ENCODE measurements at places on chromosomes 3 and 15. TPM values are rescaled to one million over a fixed set of nuclear protein-coding genes. Genes with fewer than 3 reads are reported as not detected.

The GRAMD1C gene
- not detected for total RNA-seq

- DNase-seq: no peak
Measured at GRCh38 chr3:194203482-194204041, 67.6 kb downstream of the HES1 start.

DNA sequence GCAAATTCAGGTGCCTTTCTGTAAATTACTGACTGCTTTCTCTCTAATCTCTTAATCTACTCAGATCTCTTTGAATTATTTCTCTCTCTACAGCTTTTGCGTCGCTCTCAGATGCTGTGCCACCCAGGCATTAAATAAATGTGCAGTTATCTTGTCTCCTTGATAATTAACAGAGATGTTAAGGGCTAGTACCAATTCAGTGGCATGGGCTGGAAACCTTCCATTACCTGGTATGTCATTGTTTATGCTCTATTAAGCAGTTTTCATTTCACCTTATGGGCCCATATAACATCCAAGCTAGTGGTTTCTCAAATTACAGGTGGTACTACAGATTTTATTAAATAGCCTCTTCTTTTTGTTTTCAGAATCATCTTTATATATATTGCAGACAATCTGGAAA, 66.0 kb downstream of the PEX5L start:
- no peak for DNase-seq

GRCh38 chr3:52535411-52536111, 844 bp upstream of the UQCC5 start:
- no peak for DNase-seq

The LEKR1 gene
- total RNA-seq: 0.20 TPM

- no peak for DNase-seq
Measured at GRCh38 chr3:32326795-32327194, 64.9 kb upstream of the CMTM7 start.

DNA sequence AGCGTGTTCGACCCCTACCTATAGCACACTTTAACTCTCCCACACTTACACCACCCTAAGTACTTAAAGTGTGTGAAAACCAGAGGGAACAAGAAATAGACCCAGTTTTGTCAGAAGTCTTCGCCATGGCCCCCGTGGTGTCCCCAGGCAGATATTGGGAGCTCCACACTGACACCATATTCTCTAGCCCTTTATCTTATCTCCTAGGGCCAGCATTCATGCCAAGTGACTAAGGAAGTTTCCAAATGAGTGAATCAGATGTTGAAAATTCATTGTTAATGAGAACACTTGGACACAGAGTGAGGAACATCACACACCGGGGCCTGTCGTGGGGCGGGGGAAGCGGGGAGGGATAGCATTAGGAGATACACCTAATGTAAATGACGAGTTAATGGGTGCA, 31.8 kb downstream of the P3H2 start:
- DNase-seq: no peak

The HDAC11 gene
- 13.0 TPM for total RNA-seq

The C3orf80 gene
- total RNA-seq: not detected

GRCh38 chr3:150495563-150496168, 50.6 kb downstream of the SERP1 start:
- DNase-seq: no peak

GRCh38 chr15:57596978-57597377, 5.3 kb downstream of the MYZAP start:
- no peak for DNase-seq

DNA sequence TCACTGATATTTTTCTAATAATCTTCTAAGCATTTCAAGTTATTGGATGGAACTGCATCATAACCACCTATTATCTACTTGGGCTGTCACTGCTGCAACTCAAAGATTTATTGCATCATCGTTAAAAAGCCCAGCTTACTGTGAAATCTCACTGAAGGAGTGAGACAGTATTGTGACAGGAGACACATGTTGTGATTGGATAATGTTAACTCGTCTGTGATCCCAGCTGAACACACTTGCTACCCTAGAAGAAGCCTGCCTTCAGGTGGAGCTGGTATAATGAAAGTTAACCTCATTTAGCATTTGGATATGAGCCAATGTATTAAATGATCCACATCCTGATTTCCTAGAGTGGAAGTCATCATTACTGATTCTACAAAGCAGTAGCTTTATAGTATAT, 138.1 kb downstream of the MAP2K5 start:
- no peak for DNase-seq
